ENCODE measurements at places on chromosomes 5 and 9.

DNA sequence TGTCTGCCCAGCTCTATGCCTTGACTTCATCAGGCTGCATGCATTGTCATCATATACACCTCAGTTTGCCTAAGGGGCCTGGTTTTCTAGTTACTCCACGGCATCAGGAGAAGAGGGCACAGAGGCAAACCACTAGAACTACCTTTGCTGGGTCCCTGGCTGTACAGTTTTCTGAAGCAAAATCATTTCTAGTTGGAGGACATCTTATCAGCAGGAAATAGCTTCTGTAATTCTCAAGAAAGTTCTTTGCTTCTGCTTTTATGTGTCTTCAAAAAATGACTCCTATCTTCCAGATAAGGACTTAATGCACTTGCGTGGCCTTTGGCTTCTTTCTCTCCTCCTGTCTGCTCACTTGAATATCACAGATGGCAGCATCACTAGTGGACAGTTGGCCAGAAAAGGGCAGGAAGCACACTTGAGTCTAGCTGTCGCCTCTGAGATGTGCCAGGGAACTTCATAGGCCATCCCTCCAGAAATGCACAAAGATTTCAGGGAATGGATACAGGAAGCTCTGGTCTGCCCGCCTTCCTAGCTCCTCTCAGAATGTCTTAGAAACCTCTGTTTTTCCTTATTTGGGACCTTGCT lies 22.4 kb upstream of the LTC4S start:
- DNase-seq = no peak

DNA sequence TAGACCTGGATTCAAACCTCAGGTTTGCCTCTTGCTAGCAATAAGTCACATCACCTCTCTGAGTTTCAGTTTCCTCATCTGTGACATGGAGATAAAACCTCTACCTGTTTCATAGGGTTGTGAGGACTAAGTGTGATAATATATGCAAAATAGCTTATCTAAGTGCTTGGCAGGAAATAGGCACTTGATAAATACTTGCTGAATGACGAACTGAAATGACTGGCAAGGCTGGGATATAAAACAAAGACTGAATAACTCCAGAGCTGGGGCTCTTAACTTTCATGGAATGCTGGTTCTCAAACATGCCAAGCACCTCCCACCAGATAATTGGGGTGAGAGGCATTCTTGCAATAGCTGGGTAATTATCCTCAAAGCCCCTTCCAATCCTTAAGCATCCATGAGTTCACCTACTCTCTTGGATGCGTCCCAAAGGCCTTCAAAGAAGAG lies 87.6 kb downstream of the ADRB2 start:
- DNase-seq = peak; percentile 96

DNA sequence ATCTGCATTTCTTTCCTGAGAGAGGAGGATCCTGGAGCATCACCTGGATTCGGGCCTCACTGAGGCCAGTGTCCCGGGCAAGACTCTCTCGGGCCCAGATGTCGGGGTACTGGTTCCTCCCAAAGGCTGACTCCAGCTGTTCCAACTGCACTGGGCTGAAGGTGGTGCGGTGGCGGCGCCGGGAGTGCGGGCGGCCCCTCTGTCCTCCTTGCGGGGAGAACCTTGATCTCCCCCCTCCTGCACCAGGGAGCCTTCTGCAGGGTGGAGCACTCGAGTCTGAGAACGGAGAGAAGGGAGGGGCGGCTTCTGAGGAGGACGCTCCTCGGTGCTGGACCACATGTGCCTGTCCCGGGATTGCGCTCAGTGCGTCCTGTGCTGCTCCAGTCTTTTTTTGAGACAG lies 2.0 kb downstream of the PROP1 start:
- DNase-seq = no peak

DNA sequence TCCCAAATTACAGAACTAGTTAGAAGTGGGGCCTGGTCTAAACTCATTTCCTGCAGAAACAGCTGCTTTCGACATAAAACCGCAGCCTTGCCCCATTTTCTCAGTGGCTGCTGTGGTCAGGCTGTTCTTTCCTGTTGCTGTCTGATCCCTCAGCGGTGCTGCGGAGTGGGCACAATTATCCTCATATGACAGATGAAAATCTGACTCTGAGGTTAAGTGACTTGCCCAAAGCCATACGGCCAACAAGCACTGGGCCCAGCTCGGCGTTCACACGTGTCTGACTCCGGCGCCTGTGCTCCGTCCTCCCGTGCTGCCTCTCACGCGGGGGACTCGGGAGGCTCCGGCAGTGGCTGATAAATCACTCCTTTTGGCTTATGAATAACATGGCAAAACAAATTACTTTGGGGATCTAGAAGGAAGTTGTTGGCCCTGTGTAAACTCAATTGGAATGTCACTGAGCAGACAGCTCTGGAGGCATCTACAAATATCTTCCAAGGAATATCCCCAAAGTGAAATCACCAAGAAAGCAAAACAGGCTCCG lies 142.6 kb upstream of the LMX1B start:
- DNase-seq = peak; percentile 77

DNA sequence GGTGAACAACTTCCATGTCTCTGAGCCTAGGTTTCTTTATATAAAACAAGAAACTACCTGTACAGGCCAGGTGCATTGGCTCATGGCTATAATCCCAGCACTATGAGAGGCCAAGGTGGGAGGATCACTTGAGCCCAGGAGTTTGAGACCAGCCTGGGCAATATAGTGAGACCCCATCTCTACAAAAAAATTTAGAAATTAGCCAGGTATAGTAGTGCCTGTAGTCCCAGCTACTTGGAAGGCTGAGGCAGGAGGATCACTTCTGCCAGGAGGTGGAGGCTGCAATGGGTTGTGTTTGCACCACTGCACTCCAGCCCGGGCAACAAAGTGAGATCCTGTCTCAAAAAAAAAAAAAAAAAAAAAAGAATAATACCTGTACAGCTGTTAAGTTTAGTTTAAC lies 11.1 kb downstream of the FAM13B start:
- DNase-seq = no peak

Measured in fibroblast of upper back skin (primary cell).